ENCODE measurements at places on chromosomes 4 and X. TPM values are rescaled to one million over a fixed set of nuclear protein-coding genes. Genes with fewer than 3 reads are reported as not detected.
A peak's percentile ranks its signal among the peaks of the same experiment; 100 is the strongest.

DNA sequence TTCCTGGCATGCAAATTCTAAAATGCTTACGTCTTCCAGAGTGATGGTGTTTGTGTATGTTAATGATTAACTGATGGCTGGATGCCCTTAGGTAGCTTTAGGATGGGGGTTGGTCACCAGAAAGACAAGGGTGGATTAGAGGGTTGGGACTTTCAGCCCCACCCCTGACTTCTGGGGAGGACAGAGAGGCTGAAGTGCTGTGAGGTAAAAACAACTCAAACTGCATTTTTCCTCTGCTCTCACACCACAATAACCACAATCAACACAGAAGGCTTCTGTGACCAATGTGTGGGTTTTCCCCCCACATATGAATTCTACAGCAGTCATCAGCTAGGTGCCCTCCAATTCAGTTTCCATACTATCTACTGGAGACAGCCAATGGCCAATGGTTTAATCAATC, 18.7 kb upstream of the DDIT4L start:
- DNase-seq, result no peak

DNA sequence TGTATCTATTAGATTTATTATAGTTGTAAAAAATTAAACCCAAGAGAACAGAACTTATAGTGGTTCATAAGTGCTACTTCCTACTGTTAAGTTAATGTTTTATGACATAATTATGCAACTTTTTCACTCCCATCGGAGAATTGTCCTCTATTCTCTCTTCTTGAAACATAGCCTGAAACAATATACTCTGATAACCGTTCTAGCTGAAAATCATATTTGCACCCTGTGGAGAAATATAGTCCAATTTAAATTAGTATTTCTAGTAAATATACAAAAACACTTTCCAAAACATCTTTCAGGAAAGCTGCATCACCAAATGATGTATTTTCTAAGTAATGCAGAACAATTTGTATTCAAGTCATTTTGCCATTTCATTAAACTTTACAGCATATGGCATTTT, 586.4 kb downstream of the PRR32 start:
- no peak for DNase-seq

CASK gene
- 67.5 TPM for total RNA-seq

DNA sequence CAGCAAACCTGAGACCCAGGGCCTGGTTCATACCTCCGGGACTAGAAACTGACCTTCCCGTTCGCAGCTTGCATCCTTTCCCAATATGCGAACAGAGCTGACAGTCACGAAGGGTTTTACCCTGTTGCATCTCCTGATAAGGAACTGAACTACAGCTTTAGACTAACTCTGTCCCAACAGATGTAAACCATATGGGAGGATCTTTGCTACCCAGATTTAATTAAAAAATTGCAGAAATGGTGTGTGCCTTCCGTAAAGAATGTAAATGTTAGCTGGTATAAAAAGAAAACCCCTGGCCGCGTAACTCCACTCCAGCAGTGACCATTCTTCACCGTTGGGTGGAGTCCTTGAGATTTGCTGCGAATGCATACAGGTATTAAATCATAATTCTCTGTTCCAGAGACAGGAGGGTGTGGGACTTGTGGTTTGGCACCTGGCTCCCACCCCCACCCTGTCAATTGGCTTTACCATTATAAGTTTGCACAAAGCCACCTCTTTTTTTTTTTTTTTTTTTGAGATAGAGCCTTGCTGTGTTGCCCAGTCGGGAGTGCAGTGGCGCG, 40.6 kb upstream of the SORCS2 start:
- no peak for DNase-seq

FRAS1 gene
- total RNA-seq, result 0.32 TPM

DNA sequence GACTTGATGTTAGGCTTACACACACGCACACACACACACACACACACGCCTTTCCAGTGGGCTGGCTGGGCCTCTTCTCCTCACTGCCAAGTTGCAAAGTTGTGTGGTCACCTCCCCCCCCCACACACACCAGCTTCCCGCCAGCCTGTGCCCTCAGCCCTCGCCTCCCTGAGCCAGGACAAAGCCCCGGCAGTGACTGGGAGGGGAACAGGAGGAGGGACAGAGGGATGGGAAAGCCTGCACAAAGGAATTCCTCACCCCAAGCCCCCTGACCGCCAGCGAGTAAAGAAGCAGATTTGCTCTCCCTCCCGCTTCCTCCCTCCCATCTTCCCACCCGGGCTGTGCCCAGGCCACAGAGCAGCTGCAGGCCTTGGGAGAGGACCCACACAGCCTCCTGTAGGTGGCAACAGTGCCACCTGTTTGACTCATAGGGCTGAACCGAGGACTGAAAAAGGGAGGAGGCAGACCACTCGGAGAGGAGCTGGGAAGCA, at the start of gene GDPD2:
Gene GDPD2 (plus strand): TSS at position 464 of the 491 bp plus-strand sequence. CDS start 1,671 bp downstream, outside the sequence.
- DNase-seq, result no peak

DNA sequence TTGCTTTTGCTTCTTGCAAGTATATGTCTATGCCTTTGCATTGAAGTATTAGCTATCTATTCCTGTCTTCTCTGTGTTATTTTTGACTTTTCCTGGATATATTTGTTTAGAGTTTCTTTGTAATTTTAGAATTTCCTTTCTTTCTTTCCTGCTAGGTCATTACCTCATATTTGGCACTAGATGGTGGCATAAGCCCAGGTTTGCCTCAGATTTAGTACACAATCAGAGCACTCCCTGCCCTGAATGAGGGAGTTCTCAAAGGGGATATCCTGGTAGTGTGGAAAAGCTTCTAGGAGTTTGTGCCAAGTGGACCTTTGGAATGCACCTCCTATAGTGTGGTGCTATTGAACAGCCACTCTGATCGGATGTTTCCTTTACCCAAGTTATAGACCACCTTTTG, 181.6 kb downstream of the UGT8 start:
- DNase-seq, result no peak

RAB9A gene
- 21.0 TPM for total RNA-seq

DNA sequence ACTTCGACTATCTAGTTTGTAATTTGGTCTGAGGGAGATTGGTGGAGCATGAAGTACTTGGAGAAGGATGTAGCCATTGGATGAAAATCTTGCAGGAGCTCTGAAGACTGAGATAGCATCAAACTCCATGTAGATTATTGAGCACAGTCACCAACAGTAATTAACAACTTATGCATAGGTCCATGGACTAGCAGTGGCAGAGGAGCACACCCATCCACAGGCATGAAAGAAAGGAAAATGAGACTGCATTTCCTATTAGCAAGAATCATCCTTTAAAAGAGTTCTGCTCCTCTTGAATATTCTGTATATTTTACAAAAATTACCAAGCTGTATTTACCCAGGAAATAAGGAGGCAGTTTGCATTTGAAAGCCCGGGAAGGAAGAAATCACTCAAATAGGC, 529.4 kb upstream of the ACTRT1 start:
- DNase-seq, result no peak

- no peak for DNase-seq
These were observed 33.1 kb downstream of the GAB3 start for GRCh38 chrX:154717824-154718223.

DNA sequence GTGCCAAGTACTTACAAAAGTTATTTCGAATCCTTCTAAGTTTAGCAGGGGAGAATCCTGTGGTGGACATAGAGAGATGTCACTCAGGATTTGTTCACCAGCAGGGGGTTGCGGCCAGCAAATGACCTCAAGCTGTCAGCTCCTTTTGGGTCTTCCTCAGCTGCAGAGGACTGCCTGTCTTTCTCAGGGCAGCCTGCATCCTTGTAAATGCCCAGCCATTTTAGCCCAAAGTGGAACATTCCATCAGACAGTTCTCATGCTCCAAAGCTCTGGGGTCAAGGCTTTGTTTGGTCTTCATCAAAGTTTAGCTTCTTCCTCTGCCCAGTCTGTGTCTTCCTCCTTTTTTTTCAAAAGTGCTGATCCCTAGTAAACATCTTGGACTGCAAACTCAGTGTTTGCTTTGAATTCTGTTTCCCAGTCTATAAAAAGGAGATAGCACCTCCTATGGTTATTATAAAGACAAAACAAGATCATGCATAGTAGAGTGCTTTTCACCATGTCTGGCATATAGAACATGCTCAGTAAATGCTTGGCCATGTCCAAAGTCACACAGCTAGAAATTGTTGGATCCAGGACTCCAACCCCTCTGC, 156.4 kb upstream of the GATB start:
- DNase-seq, result no peak

NR3C2 gene
- total RNA-seq, result 34.2 TPM

CT47B1 gene
- not detected for total RNA-seq

CXorf49 gene
- not detected for total RNA-seq

DNA sequence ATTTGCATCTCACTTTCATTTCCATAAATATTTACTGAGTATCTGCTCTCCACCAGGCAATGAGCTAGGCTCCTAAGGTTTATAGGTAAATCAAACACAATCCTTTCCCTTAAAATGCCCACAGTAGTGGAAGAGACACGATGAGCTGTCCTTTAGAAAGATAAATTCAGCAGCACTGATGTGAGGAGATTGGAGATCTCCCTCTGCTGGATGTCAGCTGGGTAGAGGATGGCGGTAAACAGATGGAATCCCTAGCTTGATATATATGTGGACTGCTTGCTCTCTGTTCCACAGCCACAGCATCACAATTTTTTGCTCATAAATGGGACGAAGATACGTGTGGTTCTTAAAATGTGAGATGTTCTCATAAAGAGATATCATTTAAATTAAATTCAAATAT, 216.4 kb upstream of the RASGEF1B start:
- DNase-seq, result no peak

TREX2 gene
- 5.4 TPM for total RNA-seq

DNA sequence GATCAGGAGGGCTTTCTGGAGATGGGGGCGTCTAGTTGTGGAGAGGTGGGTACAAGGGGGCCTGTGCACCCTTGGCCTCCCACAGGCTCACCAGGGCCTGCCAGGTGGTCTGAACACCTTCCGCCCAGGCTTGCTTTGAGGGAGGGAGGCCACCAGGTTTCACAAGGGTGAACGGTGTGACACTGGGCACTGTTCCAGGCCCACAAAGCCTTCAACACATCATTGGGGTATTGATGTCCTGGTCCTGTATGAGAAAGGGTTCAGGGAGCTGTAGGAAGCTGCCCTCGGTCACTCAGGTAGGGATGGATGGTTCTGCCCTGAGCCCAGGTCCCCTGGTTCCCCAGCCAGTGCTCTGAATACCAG, 6.0 kb downstream of the HTRA3 start:
- no peak for DNase-seq

- peak; percentile 17 for DNase-seq
These were observed 118.4 kb downstream of the ASB9 start for GRCh38 chrX:15151267-15152186.

DNA sequence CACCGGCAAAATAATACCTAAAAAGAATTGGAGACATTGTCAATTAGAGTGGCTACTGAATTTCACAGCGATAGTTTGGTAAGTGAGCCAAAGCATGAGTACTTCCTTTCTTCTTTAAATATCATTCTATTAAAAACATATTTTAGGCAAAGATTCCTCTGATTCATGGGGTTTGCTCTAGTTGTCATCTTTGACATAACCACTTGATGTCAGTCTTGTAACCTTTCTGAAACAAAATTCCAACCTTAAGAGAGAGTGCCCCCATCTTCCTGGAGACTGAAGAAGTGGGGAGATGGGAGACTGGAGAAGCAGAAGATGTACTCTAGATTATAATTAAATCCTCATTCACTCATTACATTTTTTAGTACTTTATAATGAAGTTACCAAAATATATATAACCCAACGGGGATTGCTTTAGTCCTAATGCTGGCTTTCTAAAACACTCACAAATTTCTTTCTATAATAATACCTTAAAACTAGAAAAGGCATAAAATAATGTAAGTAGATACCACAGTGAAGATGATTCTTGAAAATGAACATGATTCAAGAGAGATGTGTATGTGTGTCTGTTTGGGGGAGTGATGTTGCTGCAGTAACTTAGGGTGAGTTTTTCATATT, 96.4 kb downstream of the EMCN start:
- no peak for DNase-seq

TRIM75 gene
- total RNA-seq, result not detected

RNF4 gene
- 103 TPM for total RNA-seq

FTSJ1 gene
- 64.9 TPM for total RNA-seq

DNA sequence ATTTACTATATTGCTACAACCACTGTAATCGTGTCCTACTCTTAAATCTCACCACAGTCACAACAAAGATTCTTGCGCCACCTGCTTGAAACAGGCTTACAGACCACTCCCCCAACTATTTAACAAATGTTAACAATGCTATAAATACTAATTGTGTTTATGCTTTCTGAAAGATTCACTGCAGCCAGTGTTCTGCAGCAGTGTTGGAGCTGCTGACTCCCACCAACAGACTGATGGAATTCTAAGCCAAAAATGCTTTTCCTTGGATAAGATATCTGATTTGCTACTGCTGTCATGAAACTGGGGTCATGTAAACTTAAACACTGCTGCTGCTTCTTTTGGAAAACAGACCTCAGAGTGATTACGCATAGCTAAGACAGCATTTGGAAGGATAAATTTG, 244.2 kb upstream of the MAB21L2 start:
- no peak for DNase-seq

DNA sequence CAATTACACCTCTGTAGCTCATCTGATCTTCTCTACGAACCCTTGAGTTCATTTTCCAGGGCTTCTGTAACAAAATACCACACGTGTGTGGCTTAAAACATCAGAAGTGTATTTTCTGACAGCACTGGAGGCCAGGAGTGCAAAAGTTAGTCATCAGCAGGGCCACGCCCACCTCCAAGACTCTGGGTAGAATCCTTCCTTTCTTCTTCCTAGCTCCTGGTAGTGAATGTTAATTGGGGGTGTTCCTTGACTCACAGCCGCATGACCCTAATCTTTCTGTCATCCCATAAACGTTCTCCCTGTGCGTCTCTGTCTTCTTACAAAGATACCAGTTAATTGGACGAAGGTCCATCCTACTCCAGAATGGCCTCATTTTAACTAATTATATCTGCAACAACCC, 115.0 kb downstream of the TRIML1 start:
- no peak for DNase-seq

DNA sequence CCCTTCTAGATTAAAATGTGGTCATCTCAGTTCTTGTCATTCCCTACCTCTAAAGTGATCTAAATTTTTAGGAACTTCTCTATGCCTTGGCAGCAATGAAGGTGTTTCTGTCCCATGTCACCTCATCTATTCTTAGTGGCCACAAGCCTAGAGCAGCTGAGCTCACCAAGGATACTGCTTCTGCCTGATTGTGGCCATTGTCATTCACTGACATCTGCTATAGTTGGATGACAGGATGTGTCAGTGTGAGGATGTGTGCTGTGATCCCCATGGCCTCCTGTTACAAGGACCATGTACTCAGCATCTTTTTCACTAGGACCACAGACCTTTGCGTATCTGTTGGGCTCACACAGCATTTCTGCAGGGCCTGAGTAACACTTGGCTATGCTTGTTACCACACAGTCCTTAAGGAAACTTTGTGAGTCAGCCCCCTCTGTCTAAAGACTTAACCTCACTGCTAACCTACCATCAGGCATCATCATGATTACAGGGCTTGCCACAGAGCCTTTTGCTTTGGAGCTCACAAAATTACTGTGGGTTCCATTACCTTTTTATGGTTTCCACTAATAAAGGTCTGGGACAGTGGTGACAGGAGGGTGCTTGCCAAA, 421.0 kb downstream of the ADAM29 start:
- DNase-seq, result no peak

MID1 gene
- 0.09 TPM for total RNA-seq

GRCh38 chr4:154779362-154779947, 1.6 kb upstream of the RBM46 start:
- DNase-seq, result no peak
